AG09309 (cell line): ENCODE measurements at places on chromosomes 6 and 20.

DNA sequence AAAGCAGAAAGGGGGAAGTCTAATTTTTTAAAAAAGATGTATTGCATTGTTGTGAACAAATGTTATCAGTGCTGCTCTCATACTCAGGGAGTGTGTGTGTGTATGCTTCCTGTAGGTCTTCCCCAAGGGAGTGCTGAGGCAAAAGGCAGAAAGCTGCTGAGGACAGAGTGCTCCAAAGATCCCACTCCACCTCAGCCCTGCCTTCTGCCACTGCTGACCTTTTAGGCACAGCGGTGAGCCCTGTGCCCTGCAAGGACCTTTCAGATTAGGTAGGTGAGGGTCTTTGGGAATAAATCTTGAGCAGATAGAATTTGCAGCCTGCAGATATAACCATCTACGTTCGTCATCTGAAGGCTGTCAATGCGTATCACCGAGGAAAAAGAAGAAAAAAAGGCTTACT, 756.4 kb upstream of the MMS22L start:
- no peak for DNase-seq

- DNase-seq = no peak
Measured at GRCh38 chr6:92362404-92362803, 1057.0 kb downstream of the EPHA7 start.

GRCh38 chr6:143965503-143966171, 42.4 kb downstream of the PLAGL1 start:
- peak; percentile 44 for DNase-seq

DNA sequence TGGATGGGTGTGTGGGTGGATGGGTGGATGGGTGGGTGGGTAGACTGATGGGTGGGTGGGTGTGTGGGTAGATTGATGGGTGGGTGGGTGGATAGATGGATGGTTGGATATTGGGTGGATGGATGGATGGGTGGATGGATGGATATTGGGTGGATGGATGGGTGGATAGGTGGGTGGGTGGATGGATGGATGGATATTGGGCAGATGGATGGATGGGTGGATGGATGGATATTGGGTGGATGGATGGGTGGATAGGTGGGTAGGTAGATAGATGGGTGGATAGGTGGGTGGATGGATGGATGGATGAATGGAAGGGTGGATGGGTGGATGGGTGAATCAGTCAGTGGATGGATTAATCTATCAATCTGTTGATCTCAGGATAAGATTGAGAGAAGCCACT, 177.2 kb downstream of the ZMYND8 start:
- DNase-seq = no peak

DNA sequence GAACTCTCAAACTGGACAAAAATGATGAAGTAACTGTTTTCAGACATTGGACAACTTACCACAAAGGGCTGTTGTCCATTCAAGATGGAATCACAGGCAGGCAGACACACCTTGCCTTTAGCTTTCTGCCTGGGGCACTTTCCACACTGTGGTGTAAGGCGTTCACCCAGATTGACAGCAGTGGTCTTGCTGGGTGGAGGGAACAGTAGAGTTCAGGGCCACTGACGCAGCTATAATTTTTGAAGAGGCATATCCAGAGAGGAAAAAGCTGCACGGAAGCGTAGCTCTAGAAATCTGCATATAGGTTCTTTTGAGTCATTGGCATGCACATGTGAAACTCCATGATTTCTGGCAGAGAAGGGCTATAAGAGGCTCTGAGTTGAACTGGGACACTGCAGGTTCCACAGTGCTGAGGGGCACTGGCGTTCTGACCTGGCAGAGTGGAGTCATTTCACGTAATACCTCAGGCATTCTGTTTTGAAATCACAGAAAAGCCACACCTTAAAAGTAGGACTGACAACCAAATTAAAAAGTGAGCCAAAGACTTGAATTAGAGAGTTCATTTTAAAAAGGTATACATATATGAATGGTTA, 105.0 kb upstream of the EDN1 start:
- no peak for DNase-seq

DNA sequence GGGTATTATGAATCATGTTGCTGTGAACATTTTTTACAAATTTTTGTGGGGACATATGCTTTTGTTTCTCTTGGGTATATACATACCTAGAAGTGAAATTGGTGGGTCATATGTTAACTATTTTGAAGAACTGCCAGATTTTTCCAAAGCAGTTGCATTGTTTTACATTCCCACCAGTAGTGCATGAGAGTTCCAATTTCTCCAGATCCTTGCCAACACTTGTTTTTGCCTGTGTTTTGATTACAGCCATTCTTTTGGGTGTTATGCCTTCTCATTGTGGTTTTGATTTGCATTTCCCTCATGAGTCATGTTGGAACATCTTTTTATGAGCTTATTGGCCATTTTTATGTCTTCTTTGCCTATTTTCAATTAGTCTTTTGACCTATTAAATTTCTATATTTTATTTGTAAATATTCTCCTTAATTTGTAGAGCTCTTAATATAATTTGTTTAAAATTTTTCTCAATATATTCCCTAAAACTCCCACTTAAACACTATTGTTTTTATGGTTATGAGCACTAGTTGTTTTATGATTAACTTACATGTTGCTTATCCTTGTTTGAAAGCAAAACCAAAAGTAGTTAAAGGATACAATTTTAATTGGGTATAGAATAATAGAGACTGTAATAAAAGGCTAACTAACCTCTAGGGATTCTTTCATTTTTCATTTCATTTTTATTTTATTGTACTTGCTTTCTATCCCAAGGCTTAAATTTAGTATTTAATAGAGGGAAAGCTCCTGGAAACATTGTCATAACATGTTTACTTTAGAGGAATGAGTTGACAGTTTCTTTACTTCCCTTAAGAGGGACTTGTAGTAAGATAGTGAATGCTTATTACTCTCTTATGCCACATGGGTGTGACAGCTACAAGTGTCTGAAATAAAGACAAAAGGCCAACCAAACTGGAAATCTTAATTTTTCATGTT, 5.5 kb downstream of the UBR2 start:
- DNase-seq = no peak
